Stomach (tissue), 19 donors: ENCODE measurements at places on chromosomes 4 and X. TPM values are rescaled to one million over a fixed set of nuclear protein-coding genes. Genes with fewer than 3 reads are reported as not detected.

Gene TCEAL9
- 23.5 TPM for total RNA-seq

DNA sequence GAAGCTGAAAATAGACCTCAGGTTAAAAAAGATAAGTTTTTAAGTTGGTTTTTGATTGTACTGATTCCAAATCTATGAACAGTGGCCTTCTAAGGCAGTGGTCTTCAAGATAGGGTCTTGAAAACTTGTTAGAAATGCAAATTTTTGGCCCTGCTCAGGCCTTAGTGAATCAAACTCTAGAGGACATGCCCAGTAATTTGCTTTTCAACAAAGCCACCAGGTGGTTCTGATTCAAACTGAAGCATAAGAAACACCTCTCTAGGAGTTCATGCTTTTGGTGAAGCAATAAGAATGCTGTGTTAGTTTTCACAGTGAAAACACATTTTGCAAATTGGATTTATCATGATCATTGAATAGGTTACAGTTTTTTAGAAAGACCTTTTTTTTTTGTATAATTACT is 1849.4 kb upstream of the AGA start:
- DNase-seq, result no peak
- H3K27ac ChIP-seq, result no peak overlapping the region
- no peak overlapping the region for H3K4me3 ChIP-seq
- no peaks in the 10 kb centered on the region for H3K27me3 ChIP-seq
- no peaks in the 10 kb centered on the region for H3K4me1 ChIP-seq

Gene PAGE5
- total RNA-seq, result not detected

DNA sequence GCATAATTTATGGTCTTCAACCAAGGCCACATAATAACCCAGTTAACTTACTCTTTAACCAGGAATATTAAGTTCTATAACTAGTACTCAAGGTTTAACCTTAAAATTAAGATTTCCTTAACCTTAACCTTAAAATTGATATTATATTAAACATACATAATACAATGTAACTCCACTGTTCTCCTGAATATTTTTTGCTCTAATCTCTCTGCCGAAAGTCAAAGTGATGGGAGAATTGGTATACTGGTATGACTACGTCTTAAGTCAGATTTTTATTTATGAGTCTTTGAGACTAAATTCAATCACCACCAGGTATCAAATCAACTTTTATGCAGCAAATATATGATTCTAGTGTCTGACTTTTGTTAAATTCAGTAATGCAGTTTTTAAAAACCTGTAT is 22.8 kb downstream of the EREG start:
- no peak overlapping the region for H3K4me3 ChIP-seq
- no peak overlapping the region for H3K27ac ChIP-seq
- no peaks in the 10 kb centered on the region for H3K36me3 ChIP-seq
- no peaks in the 10 kb centered on the region for H3K4me1 ChIP-seq

DNA sequence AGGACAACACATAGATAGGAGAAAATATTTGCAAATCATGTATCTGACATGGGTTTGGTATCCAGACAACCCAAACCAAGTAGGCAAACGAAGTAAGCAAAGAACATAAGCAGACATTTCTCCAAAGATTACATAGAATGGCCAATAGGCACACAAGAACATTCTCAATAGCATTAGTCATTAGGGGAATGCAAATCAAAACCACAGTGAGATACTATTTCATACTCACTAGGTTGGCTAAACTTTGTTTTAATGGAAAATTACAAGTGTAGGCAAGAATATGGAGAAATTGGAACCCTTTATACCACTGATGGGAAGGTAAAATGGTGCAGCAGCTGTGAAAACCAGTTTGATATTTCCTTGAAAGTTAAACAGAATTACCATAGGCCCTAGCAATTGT is 74.7 kb downstream of the CHRNA9 start:
- H3K27me3 ChIP-seq, result no peaks in the 10 kb centered on the region
- no peaks in the 10 kb centered on the region for H3K4me1 ChIP-seq
- H3K27ac ChIP-seq, result no peak overlapping the region
- DNase-seq, result no peak
- H3K36me3 ChIP-seq, result no peaks in the 10 kb centered on the region

DNA sequence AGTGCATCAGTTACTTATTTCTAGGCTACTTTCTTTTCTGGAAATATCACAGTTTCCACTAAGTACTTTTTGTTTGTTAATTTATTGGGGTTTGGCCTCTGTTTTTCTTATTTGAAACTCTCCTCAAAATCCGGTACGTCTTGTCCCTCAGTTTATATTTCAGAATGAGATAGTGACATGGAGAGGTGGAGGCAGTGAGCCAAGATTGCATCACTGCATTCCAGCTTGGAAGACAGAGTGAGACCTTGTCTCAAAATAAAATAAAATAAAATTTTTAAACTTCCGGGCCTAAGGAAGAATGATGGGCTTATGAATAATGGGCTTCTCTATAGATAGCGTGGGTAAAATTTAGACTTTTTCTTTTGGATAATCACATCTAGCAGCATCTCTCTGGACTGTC is 567.8 kb downstream of the TRIML1 start:
- no peaks in the 10 kb centered on the region for H3K4me1 ChIP-seq
- no peak overlapping the region for H3K4me3 ChIP-seq
- H3K27ac ChIP-seq, result no peak overlapping the region

DNA sequence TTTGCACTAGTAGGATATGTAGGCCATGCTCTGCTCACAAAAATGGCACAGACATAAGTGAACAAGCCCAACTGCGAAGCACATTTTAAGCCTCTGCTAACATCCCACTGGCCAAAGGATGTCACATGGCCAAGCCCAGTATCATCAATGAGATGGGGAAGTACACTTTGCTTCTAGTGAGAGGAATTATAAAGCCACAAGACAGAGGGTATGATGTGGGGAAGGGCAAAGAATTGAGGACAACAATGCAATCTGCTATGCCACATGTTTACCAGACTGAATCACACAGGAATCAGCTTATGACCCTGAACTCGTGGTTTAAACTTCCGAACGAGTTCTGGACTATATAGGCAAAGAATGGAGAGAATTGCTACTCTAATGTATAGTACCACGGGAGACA is 39.1 kb downstream of the SUPT20HL1 start:
- DNase-seq, result no peak
- no peak overlapping the region for H3K4me3 ChIP-seq
- no peaks in the 10 kb centered on the region for H3K4me1 ChIP-seq
- no peaks in the 10 kb centered on the region for H3K36me3 ChIP-seq
- H3K27me3 ChIP-seq, result no peaks in the 10 kb centered on the region

Gene PF4V1
- not detected for total RNA-seq

Gene ZFP92
- total RNA-seq, result 0.92 TPM

DNA sequence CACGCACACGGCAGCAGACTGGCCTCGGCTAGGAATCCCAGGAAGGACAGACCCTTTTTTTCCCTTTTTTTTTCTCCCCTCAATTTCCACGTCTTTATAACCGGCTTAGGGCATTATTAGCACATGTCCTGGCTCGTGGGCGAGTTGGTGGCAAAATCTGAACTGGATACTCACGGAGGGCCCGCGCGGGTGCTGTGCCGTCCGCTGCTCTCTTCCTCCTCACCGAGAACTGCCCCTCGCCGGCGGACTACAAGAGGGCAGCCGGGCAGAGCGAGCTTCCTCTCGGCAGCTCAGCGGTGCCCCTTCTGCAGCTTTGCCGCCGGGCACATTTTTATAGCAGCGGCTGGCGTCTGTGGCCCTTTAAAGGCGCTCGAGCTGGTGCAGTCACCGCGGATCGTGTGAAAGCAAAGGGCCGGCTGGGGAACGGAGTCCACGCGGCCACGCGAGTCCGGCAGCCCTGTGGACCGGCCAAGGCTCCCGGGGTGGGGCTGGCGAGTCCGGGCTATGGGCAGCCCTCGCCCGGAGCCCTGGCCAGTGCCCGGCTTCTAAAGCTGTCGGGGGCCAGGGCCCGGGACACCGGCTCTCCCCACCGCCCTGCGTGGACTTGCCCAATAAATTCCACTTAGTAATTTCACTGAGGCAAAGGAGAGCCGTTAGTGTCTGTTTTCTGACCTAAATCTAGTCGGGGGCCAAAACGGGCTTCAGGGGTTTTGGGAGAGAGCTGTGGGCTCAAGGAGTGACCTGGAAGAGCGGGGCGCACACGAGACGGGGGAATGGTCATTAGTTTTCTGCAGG is 1.3 kb upstream of the CITED1 start:
- no peak overlapping the region for H3K27ac ChIP-seq
- DNase-seq, result peak; percentile 63
- peaks cover 43% of the 10 kb centered on the region for H3K4me1 ChIP-seq
- H3K27me3 ChIP-seq, result peaks cover 15% of the 10 kb centered on the region
